ENCODE measurements at places on chromosomes 7 and 10.

DNA sequence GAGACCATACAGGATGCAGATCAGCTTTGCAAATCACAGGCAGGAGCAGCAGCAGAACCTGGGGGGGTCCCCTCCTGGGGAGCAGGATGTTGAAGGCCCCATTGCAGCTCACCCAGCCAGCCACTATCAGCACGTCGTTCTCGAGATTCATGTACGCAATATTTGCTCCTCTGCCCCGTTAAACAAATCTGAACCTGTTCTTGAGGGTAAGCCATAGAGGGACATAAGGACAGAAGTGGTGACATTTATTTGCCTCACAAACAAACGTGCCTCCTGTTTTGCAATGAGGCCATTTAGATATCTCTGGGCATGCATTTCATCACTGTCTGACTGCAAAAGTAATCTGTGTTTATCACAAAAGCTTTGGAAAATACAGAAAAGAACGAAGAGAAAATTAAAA lies 87.3 kb upstream of the BAIAP2L1 start:
- DNase-seq = no peak

DNA sequence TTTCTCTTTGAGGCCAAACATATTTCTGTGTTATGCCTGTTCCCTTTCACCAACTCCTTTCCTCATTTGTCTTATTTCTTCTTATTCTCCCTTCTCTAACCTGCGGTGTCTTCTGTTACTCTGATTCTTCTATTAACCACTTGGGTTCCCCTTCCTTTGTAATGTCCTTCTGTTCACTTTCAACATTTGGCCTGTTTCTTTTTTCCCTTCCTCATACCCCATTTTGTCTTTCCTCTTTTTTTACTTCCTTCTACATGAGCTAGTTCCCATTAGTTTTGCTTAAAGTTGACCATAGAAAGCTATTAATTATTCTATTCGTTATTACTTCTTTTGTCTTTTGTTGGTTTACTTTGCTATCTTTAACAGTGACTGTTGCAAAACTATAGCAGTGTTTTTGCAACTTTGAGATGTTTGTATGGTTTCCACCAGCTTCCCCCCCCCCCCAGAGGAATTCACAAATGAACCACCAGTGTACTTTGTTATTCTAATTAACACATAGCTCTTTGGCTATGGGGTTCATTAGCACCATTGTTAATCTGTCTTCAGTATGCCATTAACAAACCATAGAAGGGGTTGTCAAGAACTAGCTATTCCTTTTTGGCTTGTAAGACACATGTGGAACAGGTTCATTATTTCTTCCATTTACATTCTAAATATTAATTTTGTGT lies 2.9 kb downstream of the LRGUK start:
- DNase-seq = no peak

GRCh38 chr7:47551668-47552440 lies 30.1 kb downstream of the TNS3 start:
- no peak for DNase-seq

- DNase-seq = no peak
These were observed 396.7 kb downstream of the AUTS2 start for GRCh38 chr7:69994886-69995542.

GRCh38 chr7:29146057-29146706 lies at the start of gene CPVL:
Gene CPVL (minus strand): TSS chr7:29146537. CDS start chr7:29121061, 25,476 bp downstream.
- no peak for DNase-seq

GRCh38 chr10:29849126-29849833 lies 210.1 kb downstream of the JCAD start:
- no peak for DNase-seq

GRCh38 chr7:10855583-10855982 lies 118.1 kb upstream of the PHF14 start:
- no peak for DNase-seq

- no peak for DNase-seq
These were observed 487.2 kb downstream of the ANKRD7 start for GRCh38 chr7:118711688-118712087.

GRCh38 chr10:132563485-132564248 lies 26.1 kb downstream of the INPP5A start:
- peak; percentile 75 for DNase-seq

- DNase-seq = no peak
These were observed 46.7 kb downstream of the PALS2 start for GRCh38 chr7:24619978-24620377.

DNA sequence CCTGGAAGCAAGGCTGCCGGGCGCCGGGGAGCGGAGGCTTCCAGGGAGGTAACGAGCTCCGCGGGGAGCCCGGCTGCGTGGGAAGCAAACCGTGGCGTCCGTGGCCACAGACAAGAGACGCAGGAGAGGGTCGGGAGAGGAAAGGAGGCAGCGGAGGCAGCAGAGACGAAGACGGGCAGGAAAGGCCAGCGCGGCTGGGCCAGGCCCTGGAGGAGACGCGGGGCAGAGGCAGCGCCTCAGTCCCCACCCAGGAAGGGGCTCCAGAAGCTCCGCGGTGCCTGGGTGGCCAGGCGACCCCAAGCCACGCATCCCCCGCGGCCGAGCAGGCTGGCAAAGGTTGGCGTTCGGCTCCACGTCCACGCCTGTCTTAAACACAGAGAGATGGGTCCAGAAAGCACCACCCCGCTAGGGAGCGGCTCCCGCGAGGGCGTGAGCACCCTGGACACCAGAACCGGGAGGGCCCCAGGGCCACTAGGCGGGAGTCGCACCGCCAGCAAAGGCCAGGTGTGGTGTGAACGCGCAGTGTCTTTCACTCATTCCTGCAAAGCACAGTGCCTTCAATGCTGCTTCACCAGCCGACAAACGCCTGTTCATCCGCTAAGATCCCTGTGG lies 97.3 kb downstream of the PTPRN2 start:
- no peak for DNase-seq

DNA sequence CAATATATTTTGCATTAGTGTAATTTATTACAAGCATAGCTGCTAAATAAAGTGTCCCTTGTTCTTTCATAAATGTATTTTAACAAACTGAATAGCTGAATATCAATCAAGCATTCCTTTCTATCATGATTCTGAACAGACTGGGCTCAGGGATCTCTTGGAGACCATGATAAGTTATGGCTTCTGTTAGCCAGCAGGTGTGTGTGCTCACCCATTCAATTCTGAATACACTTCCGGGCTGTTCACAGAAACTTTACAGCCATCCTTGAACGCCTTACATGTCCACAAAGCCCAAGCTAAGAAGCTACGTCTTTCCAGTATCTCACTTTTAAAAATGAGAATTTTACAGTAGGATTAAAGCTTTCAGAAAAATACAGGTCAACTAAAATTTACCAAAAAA lies 115.1 kb downstream of the SVIL start:
- no peak for DNase-seq

- DNase-seq = no peak
These were observed 576.9 kb downstream of the GLRX3 start for GRCh38 chr10:130713135-130713534.
